ENCODE measurements at places on chromosomes 7 and 10.

DNA sequence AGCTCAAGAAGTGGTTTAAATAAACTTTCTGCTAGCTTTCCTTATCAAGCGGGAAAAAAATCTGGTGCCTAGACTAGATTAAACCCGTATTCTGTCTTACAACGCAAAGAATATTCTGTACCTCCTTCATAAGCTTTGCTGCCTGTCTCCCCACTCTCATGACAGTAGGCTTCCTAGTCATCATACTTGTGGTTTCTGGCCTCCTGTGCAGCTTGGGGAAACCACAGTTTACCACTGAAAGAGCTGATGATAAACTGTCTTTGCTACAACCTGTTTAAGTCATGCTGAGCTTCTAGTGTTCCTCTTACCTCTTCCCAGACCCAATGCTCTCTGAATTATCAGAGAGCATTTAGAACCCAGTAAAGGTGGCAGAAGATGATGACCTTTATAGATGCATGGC is 55.0 kb downstream of the PODXL start:
- peak; percentile 16 for DNase-seq

DNA sequence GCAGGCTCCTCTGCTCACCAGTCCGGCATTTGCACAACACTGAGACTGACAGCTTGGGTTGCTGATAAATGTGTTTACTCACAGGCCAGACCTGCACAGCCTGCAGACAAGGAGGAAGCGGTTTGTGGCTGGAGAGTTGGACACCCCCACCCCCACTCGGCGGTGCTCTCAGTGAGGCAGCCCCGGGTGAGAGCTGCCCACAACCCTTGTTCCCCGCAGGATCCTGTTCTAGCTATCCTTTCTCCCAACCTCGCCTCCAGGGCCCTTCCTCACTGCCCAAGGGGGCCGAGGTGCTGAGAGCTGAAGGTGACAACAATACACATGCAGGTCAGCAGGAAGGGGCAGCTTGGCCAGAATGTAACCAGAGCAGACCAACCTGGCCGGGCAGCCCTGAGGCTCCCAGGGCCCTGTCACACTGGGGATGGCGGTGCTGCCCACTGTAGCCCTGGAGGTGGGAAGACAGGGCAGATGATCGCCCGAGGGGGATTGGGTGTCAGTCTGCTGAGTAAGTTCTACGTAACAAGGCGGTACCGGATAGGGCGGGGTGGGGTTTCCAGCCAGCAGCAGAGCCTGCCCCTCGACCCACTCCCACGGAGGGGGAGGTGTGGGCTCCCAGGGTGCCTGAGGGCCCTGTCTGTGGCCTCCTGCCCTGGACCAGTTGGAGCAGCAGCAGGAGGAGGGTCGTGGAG is 2.1 kb upstream of the ADAM8 start:
- no peak for DNase-seq

DNA sequence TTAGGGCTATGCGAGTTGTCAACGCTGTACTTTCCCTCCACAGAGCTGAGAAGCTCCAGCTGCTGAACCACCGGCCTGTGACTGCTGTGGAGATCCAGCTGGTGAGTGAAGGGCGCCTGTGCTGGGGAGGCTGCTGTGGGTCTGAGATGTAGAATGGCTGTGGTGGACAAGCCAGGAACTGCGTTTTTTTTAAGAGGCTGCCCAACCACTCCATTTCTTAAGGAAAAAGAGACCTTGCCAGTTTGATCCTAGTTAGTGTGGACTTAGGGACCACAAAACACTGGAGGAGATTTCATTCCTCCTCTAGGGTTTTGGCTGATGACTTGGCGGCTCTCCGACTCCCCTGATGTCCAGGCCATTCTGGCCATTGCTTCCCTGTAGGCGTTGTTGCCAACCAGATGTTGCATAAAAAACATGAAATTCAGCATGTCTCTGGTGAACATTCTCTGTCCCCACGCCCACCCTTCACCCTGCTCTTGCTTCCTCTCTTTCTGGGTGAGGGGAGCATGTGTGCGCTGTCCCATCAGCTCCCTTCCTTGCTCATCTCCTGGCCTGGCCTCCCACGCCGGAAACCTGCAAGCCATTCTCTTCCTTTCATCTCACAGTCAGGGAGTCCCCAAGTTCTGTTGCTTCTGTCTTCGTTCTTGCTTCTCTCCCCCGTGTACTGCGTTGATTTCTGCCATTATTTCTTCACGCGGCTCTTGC is 30.9 kb downstream of the CRCP start:
- DNase-seq, result peak; percentile 79

DNA sequence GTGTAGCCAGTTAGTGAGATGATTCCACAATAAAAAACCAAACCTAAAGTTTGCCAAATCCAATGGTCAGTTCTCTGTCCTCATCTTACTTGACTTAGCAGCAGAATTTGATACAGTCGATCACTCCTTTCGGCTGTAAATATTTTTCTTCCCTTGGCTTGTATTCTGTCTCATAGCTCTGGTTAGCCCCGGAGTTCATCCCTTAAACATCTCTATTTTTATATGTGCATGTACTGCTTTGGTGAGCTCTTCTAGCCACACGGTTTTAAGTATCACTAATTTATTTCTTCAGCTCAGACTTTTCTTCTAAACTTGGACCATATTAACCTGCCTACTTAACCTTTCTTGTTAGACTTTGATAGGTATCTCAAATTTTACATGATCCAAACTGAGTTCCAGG is 17.8 kb upstream of the ASB15 start:
- no peak for DNase-seq

DNA sequence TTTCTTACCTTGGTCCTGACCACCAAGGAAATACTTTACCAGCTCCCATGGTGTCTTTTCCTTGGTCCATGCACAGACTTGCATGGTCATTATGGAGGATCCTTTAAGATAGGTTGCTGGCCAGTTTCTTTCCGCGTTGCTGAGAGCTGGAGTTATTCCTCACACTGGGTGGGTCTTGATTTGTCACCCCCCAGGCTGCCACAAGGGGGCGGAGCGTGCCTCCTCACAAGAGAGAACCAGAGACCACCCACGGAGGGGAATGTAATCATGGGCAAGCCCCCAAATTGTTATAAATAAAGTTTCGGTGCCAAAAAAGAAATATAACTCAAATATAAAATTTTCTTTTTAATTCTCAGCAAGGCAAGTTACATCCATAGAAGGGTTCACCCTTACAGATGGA is 10.5 kb upstream of the TRIM24 start:
- no peak for DNase-seq

DNA sequence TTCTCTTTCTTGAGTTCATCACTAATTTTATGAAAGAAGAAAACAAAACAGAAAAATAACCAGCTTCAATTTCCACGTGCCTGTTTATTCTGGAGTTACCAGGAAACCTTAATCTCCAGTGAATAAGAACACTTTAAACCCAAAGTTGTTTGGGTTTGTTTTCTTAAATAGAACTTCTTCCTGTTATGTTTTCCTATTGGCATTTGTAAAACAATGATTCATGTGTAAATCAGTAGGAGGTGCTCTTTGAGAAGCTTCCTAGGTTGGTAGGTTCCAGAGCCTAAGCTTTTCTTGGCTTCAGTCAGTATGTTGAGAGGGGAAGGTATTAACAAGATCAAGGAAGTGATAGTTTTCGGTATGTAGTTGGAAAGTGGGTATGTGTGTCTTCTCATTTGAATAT is 119.0 kb downstream of the BICC1 start:
- no peak for DNase-seq

- no peak for DNase-seq
Observed at GRCh38 chr10:9015005-9015404, 960.5 kb downstream of the GATA3 start.

GRCh38 chr7:149147752-149148653 is 750 bp downstream of the ZNF398 start:
- DNase-seq, result peak; percentile 51

- peak; percentile 46 for DNase-seq
Observed at GRCh38 chr7:117715784-117716445, 157.3 kb downstream of the CTTNBP2 start.

GRCh38 chr10:68501691-68502090 is 25.6 kb downstream of the SLC25A16 start:
- no peak for DNase-seq

DNA sequence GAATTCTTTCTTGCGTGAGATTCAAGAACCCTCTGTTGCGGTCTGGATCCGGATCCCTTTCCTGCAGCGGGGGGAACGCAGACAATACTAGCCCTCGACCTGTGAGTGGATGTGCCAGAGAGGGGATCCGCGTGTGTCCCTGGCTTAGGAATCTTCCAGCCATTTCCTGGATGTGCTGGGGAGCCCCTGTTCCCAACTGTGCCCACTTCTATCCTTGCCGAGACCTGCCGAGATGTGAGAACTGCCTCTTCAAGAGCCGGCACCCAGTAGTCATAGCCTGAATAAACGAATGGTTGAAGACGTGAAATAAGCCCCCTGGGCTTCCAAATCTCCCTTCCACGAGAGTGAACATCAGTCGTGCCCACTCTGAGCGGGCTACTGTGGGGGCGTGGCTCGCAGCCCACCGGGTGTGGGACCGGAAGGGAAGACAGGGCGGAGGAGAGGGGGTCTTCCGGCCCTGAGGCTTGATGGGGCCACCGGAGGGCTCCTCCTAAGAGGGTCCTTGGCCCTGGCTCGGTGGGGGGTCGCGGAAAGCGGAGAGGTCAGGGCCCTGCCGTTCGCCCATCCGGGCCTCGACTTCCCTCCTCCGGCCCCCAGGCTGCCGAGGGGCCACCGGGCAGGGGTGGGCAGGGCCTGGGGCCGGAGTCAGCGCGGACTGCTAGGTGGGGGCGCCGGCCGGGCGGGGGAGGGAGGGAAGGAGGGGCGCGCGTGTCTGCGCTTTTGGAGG is 1.3 kb upstream of the CCDC136 start:
- no peak for DNase-seq

DNA sequence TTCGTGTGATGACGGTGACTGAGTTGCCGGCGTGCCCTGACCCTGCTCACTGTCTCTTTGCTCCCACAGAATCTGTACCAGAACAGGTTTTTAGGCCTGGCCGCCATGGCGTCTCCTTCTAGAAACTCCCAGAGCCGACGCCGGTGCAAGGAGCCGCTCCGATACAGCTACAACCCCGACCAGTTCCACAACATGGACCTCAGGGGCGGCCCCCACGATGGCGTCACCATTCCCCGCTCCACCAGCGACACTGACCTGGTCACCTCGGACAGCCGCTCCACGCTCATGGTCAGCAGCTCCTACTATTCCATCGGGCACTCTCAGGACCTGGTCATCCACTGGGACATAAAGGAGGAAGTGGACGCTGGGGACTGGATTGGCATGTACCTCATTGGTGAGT is 199.2 kb downstream of the HECW1 start:
- DNase-seq, result no peak

DNA sequence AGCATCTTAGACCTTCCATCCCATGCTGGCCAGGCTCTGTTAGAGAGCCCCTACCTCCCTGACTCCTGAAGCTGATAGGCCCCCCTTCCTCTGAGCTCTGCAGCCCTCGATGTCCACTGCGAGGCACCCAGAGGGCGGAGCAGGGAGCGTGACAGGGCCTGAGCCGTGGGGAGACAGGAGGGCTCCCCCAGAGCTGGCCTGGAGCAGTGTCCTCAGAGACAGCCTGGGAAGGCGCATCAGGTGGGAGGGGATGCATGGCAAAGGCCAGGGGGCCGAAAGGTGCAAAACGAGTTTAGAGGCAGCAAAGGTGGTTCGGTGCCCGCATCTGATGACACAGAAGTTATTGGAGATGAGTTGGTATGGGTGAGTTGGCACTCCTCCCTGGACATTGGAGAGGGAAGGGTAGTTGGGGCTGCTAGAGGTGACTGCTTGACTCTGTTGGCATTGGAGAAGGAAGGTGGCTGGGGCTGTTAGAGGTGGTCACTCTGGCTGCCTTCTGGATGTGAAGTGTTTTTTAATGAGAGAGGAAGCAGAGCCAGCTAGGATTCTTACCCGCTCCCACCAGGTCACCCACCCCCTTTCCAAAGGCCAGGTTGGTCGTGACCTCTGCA is 53.1 kb downstream of the PRF1 start:
- DNase-seq, result no peak

DNA sequence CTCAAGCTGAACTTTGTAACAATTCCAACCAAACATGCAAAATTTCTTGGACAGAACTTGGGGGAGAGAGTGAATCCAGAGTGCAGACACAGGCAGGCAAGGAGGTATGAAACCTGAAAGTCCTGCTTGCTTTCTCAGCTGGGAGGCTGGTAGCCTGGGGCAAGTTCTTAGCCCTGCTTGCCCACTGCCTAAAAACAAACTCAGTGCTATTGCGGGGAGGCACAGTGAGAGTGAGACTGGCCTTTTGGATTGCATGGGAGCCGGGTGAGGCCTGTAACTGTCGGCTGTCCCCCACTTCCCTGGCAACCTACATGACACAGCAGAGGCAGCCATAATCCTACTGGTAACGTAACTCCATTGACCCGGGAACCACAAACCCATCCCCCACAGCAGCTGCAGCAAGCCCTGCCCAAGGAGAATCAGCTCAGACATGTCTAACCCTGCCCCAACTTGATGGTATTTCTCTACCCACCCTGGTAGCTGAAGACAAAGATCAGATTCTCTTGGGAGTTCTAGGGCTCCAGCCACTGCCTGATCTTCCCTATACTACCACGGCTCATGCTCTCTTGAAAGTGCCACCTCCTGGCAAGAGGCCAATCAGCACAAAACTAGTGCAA is 663.6 kb downstream of the GRM8 start:
- DNase-seq, result no peak

GRCh38 chr7:117489911-117490310 is 10.1 kb downstream of the CFTR start:
- no peak for DNase-seq

DNA sequence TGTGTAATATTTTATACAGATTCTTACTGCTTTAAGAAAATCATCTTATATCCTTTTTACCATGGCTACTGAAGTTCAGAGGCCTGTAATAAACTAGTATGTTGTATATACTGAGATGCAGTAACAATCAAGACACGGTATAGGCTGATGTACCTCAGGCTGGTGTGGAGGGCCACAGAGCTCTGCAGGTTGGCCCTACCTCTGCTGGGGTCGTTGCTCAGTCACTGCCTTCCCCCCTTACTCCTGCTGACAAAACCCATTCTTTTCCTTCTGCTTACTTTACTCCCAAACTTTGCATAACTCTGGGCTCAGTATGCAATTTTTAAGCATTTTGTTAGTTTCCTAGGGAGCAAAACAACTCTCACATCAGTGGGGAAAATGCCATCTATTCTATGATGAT is 200.1 kb upstream of the FOXP2 start:
- DNase-seq, result no peak

DNA sequence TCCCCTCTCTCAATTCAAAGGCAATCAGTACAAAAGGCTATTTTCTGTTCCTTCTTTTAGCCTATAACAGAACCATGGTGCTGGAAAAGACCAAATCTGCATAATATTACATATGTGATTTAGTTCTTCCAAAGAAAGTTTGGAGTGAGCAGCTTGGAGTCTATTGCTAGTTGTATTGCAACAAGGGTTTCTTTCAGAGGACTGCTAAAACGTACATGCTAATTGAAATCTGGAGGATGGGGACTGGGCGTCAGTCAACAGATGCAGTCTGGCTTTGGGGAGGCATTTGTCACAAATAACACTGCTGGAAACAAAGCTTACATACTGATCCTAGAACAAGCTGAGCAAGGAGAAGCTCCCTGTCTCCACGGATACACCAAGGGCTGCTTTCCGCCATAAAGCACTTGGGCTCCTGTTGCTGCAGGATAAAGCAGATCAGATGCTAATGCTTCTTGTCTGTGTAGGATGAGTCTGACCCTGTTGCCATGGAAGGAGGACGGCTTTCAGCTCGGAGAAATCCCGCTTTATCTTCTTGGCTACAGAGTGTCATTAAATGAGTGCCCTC is 883.5 kb downstream of the SORCS1 start:
- no peak for DNase-seq
